ENCODE measurements at places on chromosomes 16 and 17.

DNA sequence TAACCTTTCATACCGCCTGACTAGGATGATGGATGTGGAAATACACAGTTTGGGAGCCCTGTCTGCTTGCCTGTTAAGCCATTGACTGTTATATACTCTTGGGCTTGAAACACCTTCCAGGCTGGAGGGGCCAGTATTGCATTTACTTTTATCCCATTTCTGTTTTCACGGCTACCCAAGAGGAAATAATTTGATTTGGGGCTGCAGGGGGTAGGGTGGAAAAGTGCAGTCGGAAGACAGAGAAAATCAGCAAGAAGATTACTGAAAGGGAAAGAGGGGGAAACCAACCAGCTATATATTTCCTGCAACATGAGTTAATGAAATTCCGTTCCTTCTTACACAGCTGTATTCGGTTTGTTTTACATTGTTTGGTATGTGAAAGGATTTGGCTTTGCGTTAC is 202.5 kb downstream of the CDH13 start:
- DNase-seq = no peak

- DNase-seq = peak; percentile 75
Measured at GRCh38 chr17:79970576-79971068, 65.0 kb downstream of the TBC1D16 start.

GRCh38 chr17:5446786-5447185 is 7.8 kb upstream of the C1QBP start:
- no peak for DNase-seq

DNA sequence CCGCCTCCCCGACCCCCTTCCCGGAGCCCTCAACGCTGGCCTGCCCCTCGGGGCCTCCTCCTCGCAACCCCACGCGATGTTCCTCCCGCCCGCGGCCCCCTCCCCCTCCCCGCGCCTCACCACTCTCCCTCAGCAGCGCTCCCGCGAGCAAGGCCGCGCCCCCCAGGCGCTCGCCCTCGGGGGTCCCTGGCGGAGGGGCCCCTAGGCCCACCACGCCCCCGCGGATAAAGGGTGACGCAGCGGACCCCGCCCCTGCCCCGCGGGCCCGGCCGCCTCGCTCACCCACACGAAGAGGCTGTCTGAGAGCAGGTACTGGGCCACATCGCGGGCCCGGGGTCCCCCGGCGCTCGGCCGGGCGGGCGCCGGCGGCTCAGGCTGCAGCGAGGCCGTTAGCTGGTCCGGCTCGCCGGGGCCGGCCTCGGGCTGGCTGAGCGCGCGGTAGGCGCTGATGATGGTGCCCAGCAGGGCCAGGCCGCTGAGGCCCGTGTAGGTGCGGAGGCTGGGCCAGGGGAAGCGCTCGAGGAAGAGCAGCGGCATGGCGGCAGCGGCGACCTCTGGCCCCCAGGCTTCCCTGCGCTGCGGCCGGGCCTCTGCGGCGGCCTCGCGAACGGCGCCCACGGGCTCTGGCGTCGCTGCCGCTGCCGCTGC is 430 bp downstream of the AMFR start:
- peak; percentile 31 for DNase-seq

DNA sequence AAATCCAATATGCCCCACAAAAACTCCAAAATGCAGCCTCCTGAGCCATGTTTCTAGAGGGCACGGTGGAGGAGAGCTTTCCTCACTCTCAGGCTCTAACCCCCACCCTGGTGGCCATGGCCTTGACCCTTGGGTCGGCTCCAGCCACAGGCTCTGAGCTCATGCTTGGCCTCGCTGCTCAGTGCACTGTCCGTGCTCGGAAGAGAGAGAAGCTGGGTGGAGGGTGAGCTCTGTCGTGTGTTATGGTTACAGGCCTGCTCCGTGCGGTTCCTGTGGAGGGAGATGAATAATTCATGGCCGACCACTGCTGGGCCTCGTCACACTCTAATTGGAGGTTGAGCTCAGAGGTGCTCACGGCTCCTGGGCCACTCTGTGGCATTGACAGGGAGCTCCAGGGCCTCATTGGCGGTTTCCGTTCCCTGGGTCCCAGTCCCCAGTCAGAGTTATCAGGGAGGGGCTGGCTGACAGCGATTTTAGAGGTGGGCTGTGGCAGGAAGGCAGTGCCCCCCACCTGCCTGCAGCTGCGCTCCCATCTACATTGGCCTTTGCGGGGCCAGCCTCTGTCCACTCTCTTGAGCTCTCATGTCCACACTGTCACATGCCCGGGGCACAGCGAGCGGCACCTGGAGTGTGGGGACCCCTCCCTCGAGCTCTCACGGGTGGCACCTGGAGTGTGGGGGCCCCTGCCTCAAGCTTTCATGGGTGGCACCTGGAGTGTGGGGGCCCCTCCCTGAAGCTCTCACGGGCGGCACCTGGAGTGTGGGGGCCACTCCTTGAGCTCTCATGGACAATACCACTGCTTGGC is 24.9 kb downstream of the ACSF3 start:
- DNase-seq = peak; percentile 86

GRCh38 chr16:79605999-79606398 is 5.5 kb upstream of the MAF start:
- DNase-seq = no peak

DNA sequence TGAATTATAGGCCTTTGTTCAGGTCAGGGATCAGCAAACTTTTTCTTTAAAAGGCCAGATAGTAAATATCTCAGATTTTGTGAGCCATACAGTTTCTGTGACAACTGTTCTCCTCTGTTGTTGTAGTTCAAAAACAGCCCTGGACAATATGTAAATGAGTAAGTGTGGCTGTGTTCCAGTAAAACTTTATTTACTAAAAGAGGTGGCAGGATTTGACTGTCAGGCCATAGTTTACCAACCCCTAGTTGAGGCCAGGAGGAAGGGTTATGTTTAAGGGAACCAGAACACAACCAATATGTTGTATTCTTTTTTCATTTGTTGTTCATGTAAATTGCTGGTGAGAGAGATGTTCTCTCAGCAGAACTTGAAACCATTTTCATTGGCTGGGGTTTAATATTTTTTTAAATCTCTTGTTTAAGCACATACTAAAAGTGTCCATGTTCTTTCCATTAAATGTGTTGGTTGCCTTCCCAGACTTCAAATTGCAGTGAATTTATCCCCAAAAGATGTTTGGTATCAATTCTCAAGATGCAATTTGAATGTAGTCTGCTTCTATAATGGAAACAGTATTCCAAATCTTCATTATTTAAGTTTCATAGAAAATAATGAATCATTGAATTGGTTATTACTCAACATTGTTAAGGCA is 260.3 kb downstream of the FTO start:
- DNase-seq = no peak
